ENCODE measurements at places on chromosomes 5 and 9. TPM values are rescaled to one million over a fixed set of nuclear protein-coding genes. Genes with fewer than 3 reads are reported as not detected.

DIRAS2 gene
- not detected for total RNA-seq

CPLANE1 gene
- 36.9 TPM for total RNA-seq

GFI1B gene
- total RNA-seq: 4.3 TPM

DMRT3 gene
- 6.3 TPM for total RNA-seq

C9orf50 gene
- 9.4 TPM for total RNA-seq

All from testis (tissue), 5 donors.